ENCODE measurements at places on chromosomes 1 and 21.

- H3K4me1 ChIP-seq = no peaks in the 10 kb centered on the region
- H3K27me3 ChIP-seq = peaks cover 6% of the 10 kb centered on the region
- no peak overlapping the region for H3K27ac ChIP-seq
- no peak overlapping the region for H3K4me3 ChIP-seq
These were observed 114.4 kb upstream of the SLC45A1 start for GRCh38 chr1:8203551-8203950.

DNA sequence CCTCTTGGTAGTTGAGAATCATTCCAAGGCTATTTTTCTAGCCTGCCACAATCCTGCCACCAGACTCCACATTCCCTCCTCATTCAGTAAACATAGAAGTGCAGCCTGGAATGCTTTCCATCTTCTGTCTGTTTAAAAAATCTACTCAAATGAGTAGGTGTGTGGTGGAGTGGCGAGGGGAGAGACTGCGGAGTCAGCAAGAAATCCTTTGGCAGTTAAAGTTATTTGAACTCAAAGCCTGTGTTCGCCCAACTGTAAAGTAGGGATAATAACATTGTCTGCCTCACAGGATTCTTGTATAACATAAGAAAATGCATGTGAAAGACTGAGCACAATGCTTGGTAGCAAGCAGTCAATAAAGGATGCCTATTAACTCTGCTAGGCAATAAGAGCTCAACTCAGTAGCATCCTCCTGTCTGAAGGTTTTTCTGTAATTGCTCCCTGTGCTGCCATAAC lies 22.2 kb upstream of the DPT start:
- no peak for DNase-seq
- H3K27me3 ChIP-seq = peaks cover 5% of the 10 kb centered on the region
- no peak overlapping the region for H3K4me3 ChIP-seq
- H3K4me1 ChIP-seq = no peaks in the 10 kb centered on the region
- no peaks in the 10 kb centered on the region for H3K36me3 ChIP-seq
- H3K27ac ChIP-seq = no peak overlapping the region

GRCh38 chr1:111649227-111649626 lies 29.6 kb downstream of the RAP1A start:
- peaks cover 46% of the 10 kb centered on the region for H3K4me1 ChIP-seq
- no peak overlapping the region for H3K4me3 ChIP-seq
- H3K36me3 ChIP-seq = peaks cover 22% of the 10 kb centered on the region
- no peak for DNase-seq

DNA sequence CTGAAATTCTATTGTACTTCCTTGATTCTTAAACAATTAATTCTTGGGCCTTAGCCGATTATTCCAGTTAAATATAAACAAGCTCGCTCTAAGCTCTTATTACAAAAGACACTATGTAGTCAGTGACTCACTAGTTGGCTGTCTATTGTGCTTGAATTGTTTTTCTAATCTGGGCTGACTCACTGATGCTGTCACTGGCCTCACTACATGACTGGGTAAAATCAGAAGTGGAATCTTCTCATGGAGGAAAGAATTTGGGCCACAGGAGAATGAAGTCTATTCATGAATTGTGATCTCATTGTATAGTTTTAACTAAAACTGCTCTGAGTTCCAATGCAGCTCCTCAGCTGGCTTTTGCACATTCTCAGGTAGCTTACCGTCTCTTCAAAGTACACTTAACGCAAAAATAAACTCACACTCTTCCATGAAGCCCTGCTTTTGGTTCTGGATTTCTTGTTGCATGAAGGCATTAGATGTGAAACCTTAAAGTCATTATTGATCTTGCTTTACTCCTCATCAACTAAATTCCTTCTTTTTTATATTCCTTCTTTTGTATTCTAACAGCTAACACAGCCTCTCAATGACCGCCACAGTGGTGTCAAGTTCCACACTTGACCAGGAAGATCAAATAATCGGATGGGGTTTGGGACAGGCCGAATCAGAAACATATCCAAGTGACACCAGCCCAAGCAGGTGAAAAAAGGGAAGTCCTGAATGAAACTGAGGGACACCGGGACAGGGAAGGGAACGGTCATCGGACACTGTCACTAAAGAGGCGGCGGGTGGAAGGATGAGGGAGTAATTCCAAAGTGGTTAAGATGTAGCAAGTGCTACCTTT lies 80.9 kb upstream of the LBR start:
- no peaks in the 10 kb centered on the region for H3K4me1 ChIP-seq
- peaks cover 5% of the 10 kb centered on the region for H3K27me3 ChIP-seq
- H3K36me3 ChIP-seq = no peaks in the 10 kb centered on the region
- no peak overlapping the region for H3K4me3 ChIP-seq
- H3K27ac ChIP-seq = no peak overlapping the region

GRCh38 chr1:96596226-96596922 lies 125.2 kb upstream of the PTBP2 start:
- DNase-seq = no peak
- no peaks in the 10 kb centered on the region for H3K36me3 ChIP-seq
- H3K27ac ChIP-seq = no peak overlapping the region
- no peaks in the 10 kb centered on the region for H3K4me1 ChIP-seq
- H3K27me3 ChIP-seq = no peaks in the 10 kb centered on the region

DNA sequence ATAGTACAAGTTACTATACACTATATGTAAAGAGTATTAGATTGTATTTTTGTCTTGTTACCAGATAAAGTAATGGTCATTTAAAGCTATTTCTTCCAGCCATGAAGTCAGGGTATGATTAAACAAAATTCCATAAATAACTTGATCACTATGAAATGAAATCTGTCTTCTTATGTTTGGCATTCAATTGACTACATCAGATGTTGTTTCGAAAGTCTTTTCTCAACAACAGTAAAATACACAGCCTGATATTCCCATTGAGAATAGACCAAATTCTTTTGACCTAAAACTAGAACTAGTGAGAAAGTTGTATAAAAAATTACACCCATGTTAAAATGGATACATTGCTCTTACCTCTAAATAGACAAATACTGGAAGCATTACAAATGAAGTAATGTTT lies 134.6 kb upstream of the ADAMTS5 start:
- DNase-seq = no peak
- H3K36me3 ChIP-seq = no peaks in the 10 kb centered on the region
- H3K27me3 ChIP-seq = no peaks in the 10 kb centered on the region
- H3K4me1 ChIP-seq = no peaks in the 10 kb centered on the region
- no peak overlapping the region for H3K27ac ChIP-seq

- no peaks in the 10 kb centered on the region for H3K36me3 ChIP-seq
- H3K27ac ChIP-seq = no peak overlapping the region
- H3K4me1 ChIP-seq = no peaks in the 10 kb centered on the region
- H3K4me3 ChIP-seq = no peak overlapping the region
- no peak for DNase-seq
These were observed 31.4 kb upstream of the OLIG2 start for GRCh38 chr21:32994305-32994704.

GRCh38 chr1:209187589-209187988 lies 395.9 kb upstream of the CAMK1G start:
- no peaks in the 10 kb centered on the region for H3K36me3 ChIP-seq
- no peak for DNase-seq
- no peaks in the 10 kb centered on the region for H3K4me1 ChIP-seq
- no peak overlapping the region for H3K27ac ChIP-seq
- H3K4me3 ChIP-seq = no peak overlapping the region

GRCh38 chr1:10132852-10133251 lies 77.5 kb upstream of the KIF1B start:
- H3K4me1 ChIP-seq = no peaks in the 10 kb centered on the region
- H3K27ac ChIP-seq = no peak overlapping the region
- peaks cover 31% of the 10 kb centered on the region for H3K36me3 ChIP-seq
- no peak for DNase-seq

DNA sequence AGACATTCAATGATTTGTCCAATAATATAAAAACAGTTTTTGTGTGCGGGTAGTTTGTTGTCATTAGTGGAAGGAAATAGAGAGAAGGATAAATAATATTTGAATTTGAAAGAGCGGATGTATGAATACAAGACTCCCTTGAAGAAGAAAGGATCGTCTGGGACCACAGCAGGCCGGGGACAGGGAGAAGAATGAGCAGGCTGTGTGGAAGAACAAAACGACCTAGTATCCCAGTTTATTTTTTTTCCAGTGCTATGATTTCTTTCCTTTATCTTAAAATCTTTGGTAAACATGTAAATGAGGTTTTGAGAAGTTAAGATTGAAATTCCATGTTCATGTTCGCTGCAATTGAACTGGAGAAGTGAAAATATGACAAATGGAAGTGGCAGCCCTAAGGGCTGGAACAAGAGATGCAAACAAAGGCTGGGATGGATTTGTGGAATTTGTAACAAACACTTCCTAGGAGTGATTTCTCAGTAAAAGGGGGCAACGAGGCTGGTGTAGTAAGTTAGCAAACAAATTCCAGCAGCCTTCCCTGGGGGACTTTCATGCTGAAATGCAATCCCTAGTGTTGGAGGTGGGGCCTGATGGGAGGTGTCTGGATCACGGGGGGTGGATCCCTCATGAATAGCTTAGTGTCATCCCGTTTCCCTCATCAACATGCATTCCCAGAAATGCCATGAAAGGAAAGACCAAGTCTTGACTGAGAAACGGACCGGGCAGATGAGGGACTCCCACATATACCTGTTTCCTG lies 10.2 kb upstream of the IFI16 start:
- no peak for DNase-seq
- H3K27me3 ChIP-seq = no peaks in the 10 kb centered on the region
- peaks cover 2% of the 10 kb centered on the region for H3K36me3 ChIP-seq
- H3K27ac ChIP-seq = no peak overlapping the region
- no peak overlapping the region for H3K4me3 ChIP-seq

GRCh38 chr1:101664726-101665125 lies 332.0 kb downstream of the OLFM3 start:
- H3K27ac ChIP-seq = no peak overlapping the region
- DNase-seq = no peak
- no peaks in the 10 kb centered on the region for H3K36me3 ChIP-seq

DNA sequence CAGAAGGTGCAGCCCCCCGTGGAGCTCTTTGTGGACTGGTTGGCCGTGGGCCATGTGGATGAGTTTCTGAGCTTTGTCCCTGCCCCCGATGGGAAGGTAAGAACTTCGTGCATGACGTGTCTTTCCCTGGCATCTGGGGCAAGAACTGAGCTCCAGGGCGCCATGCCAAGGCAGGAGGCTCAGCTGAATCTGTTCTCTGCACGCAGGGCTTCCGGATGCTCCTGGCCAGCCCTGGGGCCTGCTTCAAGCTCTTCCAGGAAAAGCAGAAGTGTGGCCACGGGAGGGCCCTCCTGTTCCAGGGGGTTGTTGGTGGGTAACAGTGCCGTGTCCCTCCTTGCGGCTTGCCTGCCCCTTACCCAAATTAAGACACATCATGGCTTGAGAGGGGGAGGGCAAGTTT lies 27.7 kb downstream of the PADI3 start:
- peaks cover 5% of the 10 kb centered on the region for H3K27me3 ChIP-seq
- no peak for DNase-seq
- H3K4me1 ChIP-seq = peaks cover 3% of the 10 kb centered on the region
- no peaks in the 10 kb centered on the region for H3K36me3 ChIP-seq

DNA sequence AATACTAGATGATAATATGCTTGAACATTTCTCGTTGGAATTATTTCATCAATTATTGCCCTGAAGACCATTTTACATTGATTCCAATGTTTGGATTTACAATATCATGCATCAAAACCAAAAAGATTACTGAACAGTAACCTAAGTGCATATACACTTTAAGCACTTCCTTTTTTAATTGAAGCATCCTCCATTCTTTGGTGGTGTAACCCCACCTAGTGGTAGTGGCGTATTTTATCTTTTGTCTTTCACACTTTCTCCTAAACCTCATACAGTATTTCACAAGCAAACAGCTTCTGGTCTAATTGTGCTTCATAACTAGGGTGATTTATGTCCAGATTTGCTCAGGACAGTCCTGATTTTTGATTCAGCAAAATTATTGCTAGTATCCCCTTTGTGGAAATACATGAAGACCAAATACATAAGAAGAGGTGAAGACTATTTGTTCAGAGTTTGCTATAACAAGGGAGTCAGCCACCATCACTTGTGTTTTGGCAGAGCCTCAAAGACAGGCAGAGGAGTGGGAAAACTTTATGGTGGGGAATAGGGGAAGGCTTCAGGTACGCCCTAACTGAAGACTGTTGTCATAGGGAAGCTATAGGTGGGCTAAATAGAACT lies 3.4 kb upstream of the NVL start:
- H3K27me3 ChIP-seq = no peaks in the 10 kb centered on the region
- peak; percentile 58 for DNase-seq
- peaks cover 14% of the 10 kb centered on the region for H3K4me1 ChIP-seq
- H3K4me3 ChIP-seq = no peak overlapping the region
- no peak overlapping the region for H3K27ac ChIP-seq
- no peaks in the 10 kb centered on the region for H3K36me3 ChIP-seq

DNA sequence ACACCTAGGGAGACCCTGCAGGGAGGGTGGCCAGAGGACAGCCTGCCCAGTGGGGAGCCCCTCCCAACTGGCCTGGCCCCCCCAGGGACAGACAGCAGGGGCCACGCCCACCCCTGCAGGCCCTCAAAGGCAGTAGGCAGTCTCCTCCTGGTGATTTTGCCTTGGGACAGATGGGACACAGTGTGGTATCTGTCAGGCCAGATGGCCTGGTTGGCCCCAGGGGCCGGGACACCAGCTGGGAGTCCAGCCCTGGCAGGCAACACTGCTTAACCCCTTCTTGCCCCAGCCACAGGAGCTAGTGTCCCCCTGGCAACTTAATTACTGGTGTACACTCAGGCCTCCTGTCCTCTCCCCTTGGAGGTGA lies 17.8 kb downstream of the IFFO2 start:
- H3K27me3 ChIP-seq = no peaks in the 10 kb centered on the region
- H3K27ac ChIP-seq = no peak overlapping the region
- H3K4me1 ChIP-seq = peaks cover 30% of the 10 kb centered on the region
- no peak overlapping the region for H3K4me3 ChIP-seq
- no peak for DNase-seq

Measured in memory B cell (primary cell).